ENCODE measurements at places on chromosomes 2 and 18.
A peak's percentile ranks its signal among the peaks of the same experiment; 100 is the strongest.

GRCh38 chr18:31760695-31761094 is at the start of gene SLC25A52:
SLC25A52 (minus strand) TSS chr18:31760880; CDS start chr18:31760661, 219 bp downstream.
- DNase-seq: no peak

DNA sequence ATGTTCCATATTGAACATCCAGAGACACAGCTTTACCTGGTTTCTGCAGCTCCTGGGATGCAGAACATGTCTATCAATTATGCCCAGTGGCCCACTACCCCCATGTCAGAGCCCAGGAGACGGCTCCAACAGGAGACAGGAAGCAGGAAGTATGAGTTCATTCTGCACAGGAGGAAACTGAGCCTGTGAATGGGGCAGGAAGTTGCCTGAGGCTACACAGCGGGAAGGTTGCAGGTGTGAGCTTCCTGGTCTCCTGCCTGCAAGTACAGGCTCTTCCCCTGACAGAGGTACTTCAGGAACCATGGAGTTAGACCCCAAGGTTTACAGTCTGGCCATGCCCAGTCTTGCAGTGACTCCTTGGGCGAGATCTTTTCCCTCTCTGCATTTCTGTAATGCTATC is 2.8 kb upstream of the BOK start:
- DNase-seq: no peak

- DNase-seq: no peak
Observed at GRCh38 chr2:102357937-102358336, 2.3 kb downstream of the IL18R1 start.

GRCh38 chr18:12287684-12288402 is 20.2 kb upstream of the TUBB6 start:
- peak; percentile 58 for DNase-seq

GRCh38 chr18:46397174-46397573 is 259.8 kb downstream of the LOXHD1 start:
- no peak for DNase-seq

DNA sequence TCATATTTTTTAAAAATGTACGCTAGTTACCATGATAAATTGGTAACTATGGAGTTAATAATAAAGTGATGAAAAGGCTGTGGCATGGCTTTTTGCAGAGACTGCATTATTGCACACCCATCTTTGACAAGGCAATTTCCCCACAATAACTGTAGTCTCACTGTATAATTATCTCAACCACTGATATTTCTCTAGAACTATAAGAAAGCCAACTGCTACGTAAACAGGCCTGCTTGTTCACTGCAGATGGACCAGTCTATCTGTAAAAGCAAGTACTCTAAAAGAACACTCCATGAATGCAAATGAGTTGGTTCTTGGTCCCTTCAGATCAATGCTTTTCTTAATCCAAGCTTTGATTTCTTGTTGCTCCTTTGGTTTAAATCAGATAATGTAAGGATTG is 218.7 kb downstream of the RBM43 start:
- DNase-seq: no peak

- no peak for DNase-seq
Observed at GRCh38 chr18:80196528-80197320, 50.6 kb downstream of the PARD6G start.

DNA sequence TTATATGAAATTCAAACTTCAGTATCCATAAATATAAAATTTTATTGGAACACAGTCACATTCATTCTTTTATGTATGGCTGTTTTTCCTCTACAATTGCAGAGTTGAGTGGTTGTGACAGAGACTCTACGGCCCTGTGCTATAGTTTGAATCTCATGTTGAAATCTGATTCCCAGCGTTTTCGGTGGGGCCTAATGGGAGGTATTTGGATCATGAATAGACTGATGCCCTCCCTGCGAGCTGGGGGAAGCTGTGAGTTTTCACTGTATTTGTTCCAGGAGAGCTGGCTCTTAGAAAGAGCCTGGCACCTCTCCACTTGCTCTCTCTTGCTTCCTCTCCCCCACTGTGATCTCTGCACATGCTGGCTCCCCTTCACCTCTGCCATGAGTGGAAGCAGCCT is 1.7 kb downstream of the PFN4 start:
- no peak for DNase-seq
